Activated CD8-positive, alpha-beta T cell treated with anti-CD3 and anti-CD28 coated beads, Interleukin-2, amount 10 ng/mL, durations not matched to agents 7 days and 5 days (primary cell): ENCODE measurements at places on chromosomes 5 and 9. TPM values are rescaled to one million over a fixed set of nuclear protein-coding genes. Genes with fewer than 3 reads are reported as not detected.

- DNase-seq, result no peak
These were observed 45.4 kb downstream of the JADE2 start for GRCh38 chr5:134570886-134571285.

Gene SPATA9
- not detected for total RNA-seq

DNA sequence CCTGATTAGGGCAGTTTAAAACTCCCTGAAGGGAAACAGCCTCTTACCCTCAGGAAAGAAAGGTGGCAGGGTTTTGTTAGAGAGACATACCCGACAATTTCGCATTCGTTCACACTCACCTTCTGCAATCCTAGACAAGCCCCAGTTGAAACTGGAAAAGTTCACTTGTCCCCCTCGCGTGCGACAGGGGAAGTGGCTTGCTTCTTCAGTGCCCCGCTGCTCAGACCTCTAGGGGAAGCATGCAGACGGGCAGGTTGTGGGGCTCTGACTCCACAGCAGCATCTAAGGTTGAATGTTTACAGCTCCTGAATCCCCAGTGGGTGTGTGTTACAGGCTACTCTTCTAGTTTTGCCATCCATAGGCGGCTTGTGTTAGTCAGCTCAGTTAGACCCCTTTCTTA is 575.7 kb upstream of the ACO1 start:
- DNase-seq, result no peak

DNA sequence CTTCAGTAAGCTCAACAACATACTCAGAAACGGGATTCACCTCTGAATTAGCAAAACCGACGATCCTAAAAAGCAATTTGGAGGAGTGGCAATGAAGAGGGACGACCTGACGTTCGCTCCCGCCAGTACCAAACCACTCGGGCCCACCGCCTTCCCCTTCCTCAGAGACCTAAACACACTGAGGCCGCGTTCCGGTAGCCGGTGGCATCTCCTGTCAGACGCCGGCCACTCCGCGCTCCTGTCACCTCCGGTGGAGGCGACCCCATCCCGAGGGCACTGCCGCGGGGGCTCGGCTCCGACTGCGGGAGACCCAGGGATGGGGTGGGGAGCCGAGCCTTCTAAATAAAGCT is 617 bp downstream of the PPP6C start:
- peak; percentile 44 for DNase-seq

DNA sequence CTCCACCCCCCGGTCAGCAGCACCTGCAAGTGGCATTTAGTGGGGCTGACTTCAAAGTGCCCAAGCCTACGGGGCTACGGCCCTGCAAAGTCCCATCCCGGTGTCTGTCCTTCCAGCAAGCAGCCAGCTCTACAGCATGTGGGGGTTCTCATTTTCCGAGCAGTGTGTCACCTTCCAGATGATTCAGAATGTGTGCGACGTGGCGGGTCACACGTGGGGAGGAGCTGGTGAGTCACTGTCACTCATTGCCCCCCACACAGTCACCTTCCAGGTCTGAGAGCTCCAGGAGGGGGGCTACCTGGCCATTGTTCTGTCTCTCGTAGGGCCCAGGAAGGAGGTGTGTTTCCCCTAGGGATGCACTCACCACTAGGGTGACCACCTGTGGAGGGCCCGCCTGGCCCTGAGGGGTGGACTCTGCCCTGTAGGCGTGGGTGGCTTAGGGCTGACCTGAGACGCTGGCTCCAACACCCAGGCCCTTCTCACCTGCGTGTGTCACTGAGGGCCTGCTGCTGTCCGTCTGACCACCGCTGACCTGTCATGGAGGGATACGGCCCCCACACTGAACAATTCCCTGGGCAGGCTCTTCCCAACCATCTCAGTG is 70.2 kb downstream of the SEMA4D start:
- DNase-seq, result peak; percentile 79

DNA sequence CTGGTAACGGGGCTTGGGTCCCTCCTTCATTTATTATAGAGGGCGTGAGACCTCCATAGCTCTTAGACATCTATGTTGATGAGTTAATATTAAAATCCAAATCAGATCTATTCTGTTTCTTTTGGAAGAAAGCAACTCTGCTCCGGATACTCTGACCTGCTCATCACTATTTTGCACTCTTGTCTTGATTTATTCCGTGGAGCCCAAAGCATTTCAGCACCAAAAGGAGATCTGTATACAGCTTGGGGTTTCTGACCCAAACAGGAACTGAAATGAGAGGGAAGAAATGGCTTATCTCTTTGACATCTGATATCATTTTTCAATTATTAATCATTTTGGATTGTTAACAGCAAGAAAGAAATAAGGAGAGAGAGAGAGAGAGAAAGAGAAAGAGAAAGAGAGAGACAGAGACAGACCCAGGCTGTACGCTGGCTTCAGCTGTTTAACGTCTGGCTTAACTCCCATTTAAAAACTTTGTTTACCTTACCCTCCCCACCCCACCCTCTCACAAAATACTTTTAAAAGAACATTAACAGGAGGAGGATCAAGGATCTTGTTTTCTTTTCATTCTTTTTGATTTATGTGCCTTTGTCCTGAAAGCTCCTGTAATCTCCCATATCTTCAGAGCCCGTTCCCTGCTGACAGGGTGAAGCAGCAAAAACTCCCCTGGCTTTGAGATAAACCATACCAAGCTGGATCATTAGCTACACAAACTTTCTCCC is 231.4 kb upstream of the TUT7 start:
- no peak for DNase-seq

GRCh38 chr5:30149526-30149925 is 1044.0 kb upstream of the CDH6 start:
- no peak for DNase-seq

DNA sequence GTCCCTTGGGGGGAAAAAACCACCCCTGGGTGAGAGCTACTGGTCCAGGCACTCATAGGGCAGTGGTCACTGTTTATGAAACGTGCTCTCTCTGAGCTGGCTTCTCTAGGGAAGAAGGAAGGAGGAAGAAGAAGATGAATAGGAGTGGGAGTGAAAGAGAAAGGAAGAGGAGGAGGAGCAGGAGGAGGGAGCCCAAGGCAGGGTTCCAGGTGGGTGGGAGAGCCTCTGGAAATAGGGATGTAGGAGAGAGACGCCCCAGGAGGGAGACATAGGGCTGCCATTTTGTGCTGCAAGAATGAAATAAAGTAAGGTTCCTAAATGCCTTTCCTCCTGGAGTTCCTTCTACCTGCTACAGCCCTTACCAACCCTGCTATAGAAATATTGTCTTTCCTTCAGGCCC is 65.7 kb downstream of the PCDH1 start:
- DNase-seq, result no peak

Gene CCNO
- not detected for total RNA-seq
